Hair follicle dermal papilla cell (primary cell): ENCODE measurements at places on chromosomes 3 and 15. TPM values are rescaled to one million over a fixed set of nuclear protein-coding genes. Genes with fewer than 3 reads are reported as not detected.

The GLDN gene
- total RNA-seq, result 9.4 and 18.3 TPM in 2 replicates

The CFAP91 gene
- total RNA-seq, result 0.32 and 0.73 TPM in 2 replicates

The ECE2 gene
- not detected in 2 replicates for total RNA-seq

The LMOD3 gene
- total RNA-seq, result not detected in 2 replicates

The RABL3 gene
- 13.3 and 17.9 TPM in 2 replicates for total RNA-seq

The MAGEL2 gene
- under 0.01 and 0.24 TPM in 2 replicates for total RNA-seq

The CHRD gene
- total RNA-seq, result 0.36 and 0.65 TPM in 2 replicates

The KBTBD8 gene
- total RNA-seq, result 0.49 TPM in 2 replicates

The HTR3E gene
- not detected in 2 replicates for total RNA-seq

The CYP8B1 gene
- total RNA-seq, result not detected in 2 replicates

The ADAMTS17 gene
- 0.16 and 0.24 TPM in 2 replicates for total RNA-seq
